BE2C (cell line): ENCODE measurements at places on chromosomes 3 and 15.

DNA sequence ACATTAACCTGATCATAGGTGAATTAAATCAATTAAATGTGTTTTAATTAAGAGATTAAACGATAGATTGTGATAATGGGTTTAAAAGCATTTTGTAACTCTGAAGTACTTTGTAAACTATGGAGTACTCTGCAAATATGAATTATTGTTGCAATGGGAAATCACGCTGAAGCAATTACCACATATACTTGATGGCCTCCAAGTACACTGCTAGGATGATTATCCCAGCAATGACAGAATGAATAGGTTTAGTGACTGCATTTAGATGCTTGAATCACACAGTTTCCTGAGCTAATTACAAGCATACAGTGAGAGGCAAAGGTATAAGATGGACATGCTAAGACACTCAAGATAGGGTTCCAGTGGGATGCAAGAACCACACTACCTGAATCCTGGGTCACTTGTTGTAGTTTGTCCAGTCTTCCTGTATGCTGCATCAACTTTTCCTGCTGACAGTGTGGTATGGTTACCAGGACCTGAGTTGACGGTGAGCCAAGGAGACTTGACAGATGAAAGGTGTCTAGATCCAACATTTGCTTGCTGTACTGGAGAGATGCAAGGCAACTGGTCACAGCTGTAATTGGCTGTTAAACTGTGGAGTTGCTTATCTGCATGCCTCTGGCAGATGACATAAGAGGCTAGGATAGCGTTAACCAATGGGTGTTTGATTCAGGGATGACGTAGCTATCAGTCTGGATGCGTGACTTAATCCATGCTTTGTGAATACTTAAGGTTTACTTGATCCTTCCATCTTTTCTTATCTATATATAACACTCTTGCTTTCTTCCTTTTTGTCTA is 38.0 kb downstream of the RNF13 start:
- peak; percentile 17 for DNase-seq

GRCh38 chr3:190984502-190985244 is 122.2 kb upstream of the GMNC start:
- no peak for DNase-seq

- peak; percentile 25 for DNase-seq
These were observed 55.0 kb downstream of the TMEM44 start for GRCh38 chr3:194577986-194578905.

GRCh38 chr3:158097081-158097592 is 9.1 kb downstream of the SHOX2 start:
- DNase-seq: no peak

DNA sequence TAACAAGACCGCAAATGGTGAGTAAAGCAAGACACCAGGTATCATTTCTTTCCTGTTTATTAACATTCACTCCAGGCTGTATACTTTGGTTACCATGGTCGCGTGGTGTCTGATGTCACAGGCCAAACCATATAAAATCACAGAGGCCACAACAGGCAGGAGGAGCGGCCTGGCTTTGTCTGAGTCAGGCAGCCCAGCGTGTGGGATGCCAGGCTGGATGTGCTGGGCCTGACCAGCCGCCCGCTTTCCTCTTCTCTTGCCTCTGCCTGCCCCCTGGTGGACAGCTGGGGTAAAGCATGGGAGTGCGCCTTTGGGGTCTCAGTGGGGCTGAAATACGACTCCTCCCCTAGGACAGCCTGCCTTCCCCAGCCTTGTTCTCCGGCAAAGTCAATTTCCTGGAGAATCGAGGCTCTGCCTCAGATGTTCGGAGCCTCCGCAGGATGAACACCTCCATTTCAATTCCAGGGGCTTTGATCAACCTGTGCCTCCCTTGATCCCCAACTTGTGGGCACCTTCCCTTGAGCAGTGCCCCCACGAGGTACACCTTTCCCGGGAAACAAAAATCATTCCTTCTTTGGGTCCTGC is 78.2 kb downstream of the CCNL1 start:
- peak; percentile 92 for DNase-seq

GRCh38 chr15:73225358-73226015 is 143.3 kb downstream of the HCN4 start:
- DNase-seq: no peak

GRCh38 chr3:143040261-143040879 is 39.0 kb downstream of the U2SURP start:
- DNase-seq: no peak

DNA sequence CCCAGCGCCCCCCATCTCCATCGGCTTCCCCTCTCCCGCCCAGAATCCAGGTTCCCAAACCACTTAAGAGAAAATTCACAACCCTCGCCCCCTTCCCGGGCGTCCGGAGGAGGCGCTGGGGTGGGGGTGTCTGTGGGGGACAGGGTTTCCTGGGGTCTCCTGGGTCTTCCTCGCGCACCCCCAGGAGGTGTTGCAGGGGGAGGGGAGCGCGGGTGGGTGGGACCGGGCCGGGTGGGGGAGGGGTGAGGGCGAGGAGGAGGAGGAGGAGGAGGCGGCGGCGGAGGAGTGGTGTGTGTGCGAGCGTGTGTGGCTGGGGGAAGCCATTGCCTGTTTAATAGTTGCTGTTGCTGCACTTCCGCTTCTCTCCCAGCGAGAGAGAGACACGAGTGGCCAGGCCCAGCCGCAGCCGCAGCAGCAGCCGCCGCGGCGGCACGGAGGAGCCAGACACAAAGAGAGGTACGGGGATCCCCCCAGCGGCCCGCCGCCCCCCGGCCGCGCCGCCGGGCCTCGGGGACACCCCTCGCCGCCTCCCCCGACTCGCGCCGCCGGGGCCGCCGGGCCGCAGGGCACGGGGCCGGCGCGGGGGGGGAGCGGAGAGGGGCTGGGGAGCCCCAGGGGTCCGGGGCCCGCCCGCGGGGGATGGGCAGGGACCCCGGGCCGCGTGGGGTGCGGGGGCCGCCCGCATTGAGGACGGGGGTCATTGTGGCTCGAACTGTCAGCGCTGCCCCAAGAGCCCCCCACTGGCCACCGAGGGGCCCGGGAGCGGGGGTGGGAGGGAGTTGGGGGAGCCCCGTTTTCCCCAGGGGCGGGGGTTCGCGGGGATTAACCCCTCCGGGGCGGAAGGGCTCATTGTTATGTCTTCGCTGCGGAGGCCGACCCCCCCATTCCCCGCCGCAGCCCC is at the start of gene UBE2E1:
TSS of gene UBE2E1 (plus strand) at position 323 of the 901 bp plus-strand sequence. CDS start 1,315 bp downstream, outside the sequence.
- peak; percentile 43 for DNase-seq

DNA sequence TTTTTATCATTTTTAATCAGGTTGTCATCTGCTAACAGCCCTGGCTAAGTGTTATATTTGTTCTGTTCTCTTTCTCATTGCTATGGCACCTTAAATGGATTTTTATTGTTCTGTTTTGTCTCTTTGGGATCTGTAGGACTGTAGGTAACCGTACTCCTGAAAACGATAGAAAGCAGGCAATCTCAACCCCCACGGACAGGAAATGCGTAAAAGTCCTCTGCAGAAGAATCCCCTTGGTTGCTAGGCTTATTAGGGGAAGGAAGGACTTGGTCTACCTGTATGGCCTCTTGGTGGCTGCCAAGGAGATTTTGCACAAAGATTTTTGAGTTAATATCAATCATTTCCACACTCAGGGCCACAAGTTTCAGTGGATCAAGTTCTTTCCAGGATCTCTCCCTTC is 571.9 kb upstream of the ZNF385D start:
- no peak for DNase-seq

- no peak for DNase-seq
These were observed 105.9 kb upstream of the NEDD4 start for GRCh38 chr15:56099311-56099710.

GRCh38 chr15:76987896-76988860 is 6.7 kb upstream of the PSTPIP1 start:
- DNase-seq: no peak

DNA sequence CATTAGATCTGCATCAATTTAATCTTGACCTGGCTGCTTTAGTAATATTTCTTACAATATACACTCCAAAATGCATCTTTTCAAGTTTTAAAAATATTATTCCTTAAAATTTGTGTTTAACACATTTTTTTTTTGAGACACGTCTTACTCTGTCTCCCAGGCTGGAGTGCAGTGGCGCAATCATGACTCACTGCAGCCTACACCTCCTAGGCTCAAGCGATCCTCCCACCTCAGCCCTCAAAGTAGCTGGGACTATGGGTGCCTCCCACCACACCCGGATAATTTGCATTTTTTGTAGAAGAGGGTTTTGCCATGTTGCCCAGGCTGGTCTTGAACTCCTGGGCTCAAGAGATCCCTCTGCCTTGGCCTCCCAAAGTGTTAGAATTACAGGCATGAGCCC is 73.6 kb downstream of the ETV5 start:
- DNase-seq: no peak

GRCh38 chr3:138148503-138148902 is 16.3 kb upstream of the A4GNT start:
- no peak for DNase-seq

DNA sequence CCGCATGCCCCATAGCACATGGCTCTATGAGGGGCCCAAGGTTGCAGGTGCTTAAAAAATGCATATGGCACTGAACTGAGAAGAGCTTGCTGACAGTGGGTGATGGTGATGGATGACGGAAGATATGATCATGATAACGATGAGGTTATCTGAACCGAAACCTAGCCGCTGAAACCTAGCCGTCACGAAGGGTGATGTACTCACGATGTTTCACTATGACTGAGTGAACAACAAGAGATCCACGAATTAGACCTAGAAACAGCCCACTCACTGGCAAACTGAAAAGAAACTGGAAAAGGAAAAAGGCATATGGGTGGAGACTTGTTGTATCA is 57.6 kb upstream of the BCL6 start:
- no peak for DNase-seq

- peak; percentile 45 for DNase-seq
These were observed 137.8 kb downstream of the RORA start for GRCh38 chr15:61091289-61091616.

DNA sequence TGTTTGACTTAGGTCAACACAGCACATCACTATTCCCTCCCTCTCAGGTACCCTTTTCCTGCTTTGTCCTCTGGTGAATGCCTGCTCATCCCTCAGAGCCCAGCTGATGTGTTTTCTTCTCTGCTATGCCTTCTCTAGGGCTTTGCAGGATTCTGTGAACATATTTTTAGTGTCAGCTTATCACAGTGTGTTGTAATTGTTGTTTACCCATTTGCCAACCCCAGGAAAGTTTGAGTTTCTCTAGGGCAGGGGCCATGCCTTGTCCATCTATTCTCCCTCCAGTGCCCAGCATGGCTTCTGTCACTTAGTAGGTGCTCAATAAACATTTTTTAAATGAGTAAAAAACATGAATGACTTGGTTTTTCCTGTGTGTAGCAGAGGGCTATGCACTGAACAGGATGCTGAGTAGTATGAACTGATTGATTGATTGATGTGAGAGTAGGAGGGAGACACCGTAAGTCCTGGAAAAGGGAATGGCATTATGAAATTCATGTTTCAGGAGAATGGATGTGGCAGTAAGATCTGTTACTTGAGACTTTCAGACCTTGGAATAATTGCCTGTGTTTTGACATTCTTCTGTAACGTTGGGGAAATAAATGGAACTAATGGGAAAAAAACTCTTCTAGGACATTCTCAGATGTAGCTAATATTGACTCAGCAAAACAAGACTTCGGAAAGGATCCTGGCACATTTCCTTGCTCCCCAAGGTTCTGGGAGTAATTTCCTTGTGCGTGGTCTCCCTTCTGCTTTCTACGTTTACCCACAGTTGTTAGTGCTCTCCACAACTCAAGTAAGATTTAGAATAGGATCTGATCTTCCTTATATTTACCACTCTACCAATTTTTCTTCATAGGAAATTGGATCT is 267.3 kb upstream of the TBL1XR1 start:
- DNase-seq: no peak

DNA sequence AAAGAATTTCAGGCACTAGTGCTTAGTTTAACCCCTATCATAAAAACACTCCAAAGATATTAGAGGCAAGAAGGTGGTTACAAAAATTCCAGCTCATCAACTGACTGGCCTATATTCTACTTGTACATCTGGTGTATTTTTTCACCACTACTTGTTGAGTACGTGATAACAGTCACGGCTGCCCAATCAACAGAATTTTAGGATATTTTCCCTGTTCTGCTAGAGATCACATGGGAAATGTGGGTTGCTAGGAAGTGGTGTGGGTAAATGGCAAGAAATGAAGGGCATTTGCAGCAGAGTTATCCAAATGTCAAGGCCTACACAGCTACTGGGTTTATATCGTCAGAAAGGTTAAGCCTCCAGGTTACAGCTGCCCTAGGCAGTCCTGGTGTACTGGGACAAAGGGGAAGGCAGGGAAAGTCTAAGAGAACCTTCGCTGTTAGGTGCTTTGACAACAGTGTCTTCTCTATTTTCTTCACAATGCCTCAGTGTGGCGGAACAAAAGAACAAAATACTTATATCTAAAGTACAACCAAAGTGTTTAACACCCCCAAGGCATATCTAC is 81.9 kb downstream of the FMN1 start:
- no peak for DNase-seq

DNA sequence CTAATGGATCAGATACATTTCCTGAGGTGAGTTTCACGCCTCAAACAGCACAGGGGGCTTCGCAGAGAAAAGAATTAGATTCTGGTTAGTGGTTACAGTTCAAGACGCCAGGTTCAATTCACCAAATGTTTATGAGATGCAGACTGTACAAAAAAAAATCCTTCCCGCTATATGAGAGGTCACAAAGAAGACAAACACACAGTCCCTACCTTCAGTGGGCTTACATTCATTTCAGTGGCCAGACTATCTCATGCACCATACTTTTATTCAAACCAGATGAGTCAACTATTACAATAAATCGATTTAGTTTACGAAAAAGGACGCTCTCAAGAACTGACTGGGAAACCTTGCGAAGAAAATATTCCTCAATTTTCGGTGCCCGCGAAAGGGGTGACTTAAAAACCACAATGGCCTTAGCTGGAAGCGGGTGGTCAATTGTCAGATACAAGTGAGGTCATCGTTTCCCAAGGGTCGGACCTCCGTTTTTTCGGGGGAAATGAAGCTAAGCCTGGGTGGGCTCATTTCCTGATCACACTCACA is 695 bp downstream of the METTL6 start:
- DNase-seq: no peak

GRCh38 chr3:10485380-10485779 is 20.0 kb downstream of the ATP2B2 start:
- DNase-seq: no peak

- DNase-seq: no peak
These were observed 448.6 kb upstream of the GOLIM4 start for GRCh38 chr3:168544097-168544957.

DNA sequence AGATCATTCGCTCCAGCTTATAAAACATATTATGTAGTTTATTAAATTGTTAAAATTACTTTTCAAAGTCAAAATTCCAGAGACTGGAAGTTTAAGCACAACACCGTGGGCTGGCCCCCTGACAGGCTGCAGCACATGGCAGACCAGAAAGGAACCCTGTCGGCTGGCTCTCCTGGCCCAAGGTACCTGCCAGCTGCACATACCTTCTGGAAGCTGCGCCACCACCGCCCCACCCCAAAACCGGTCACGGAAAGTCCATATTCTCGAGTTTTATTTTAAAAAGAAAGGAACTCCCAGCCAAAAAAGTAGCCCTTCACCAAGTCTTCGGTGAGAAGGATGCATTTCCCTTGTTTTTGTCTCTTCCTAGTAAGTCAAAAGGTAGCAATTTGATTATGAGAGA is 94.6 kb downstream of the FOXP1 start:
- no peak for DNase-seq

DNA sequence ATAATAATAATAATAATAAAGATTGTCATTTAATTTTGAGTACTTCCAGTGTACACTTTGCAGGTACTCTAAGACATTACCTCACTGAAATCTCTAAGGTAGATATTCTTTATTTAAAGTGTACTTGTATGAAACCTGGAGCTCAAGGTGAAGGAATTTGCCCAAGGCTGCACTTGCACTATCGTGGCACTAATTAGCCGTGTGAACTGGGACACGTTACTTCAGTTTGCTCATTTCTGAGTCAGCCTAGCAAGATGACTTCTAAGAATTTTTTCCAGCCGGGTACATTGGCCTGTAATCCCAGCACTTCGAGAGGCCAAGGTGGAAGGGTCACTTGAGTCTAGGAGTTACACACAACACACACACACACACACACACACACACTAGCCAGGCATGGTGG is 33.5 kb downstream of the MLH1 start:
- no peak for DNase-seq
